Stimulated activated CD4-positive, alpha-beta T cell treated with anti-CD3 and anti-CD28 coated beads, Interleukin-1b, Interleukin-23, amount 100 ng/mL, for 48 hours (primary cell): ENCODE measurements at places on chromosomes 12 and 14.

DNA sequence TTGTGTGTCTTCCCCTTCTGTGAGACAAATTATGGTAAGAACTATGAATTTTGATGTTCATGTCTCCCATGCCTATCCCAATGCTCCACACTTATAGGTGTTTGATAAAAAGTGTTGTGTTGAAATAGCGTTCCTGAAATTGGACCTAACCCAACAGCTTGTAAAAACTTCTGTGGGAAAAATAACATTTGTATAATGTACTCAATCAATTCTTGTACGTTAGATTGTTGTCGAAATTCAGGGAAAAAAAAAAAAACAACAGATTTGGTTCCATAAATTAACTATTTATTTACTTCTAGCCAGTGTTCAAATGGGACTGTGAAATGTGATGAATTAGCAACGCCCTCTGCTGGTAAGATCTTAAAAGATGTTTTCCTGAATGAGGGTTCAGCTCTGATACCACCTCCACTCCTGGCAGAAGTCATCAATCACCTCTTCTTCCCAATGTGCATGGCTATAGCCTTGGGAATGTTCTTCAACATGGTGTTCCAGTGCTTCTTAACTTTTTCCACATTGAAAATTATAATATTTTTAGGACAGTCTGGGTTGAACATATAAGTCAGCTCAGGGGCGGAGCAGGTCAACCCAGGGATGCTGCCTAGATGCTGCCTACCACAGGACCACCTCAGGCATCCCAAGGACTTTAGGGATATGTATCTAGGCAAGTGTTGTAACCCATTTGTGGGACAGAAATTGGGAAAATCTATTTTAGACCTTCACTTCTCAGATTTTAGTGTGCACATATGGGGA, 170.6 kb downstream of the OTOGL start:
- no peak for DNase-seq

- DNase-seq, result no peak
These were observed 449.5 kb downstream of the BCAT1 start for GRCh38 chr12:24499151-24500146.

DNA sequence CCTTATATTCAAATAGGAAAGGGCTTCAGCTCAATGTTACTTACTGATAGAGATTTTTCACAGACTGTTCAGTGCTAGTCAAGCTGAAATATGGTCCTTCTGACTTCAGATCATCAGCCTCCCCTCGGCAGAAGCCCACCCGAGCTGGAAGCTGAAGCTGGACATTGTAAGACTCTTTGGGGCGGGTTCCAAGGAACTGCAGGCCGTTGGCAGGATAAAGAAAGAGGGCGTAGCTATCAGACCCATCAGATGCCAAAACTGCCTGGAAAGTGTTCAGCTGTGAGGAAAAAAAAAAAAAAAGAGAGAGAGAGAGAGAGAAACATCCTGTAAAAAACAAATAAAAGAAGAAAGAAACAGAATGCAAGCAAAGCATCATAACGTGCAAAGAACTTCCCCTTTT, 8.8 kb downstream of the NID2 start:
- no peak for DNase-seq

- no peak for DNase-seq
These were observed 207.6 kb upstream of the PDZRN4 start for GRCh38 chr12:40980427-40980961.

GRCh38 chr12:100497105-100497795, 23.6 kb downstream of the NR1H4 start:
- DNase-seq, result no peak

DNA sequence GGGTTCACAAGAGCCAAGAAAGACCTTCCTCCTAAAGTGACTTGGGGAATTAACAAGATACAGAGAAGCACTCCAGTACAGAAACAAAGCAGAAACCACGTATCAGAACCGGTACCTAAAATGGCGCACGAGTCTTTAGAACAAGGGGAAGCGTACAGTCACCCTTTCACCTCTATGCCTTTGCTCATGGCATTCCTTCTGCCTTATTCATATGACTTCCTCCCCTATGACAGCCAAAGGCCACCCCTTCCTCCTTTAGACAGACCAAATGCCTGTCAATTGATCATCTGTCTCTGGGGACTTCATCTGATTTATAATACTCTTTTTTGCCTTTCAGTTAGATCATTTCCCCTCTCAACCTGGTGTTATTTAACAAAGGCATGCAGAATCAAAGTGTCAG, 89.5 kb upstream of the OSBPL8 start:
- DNase-seq, result no peak

DNA sequence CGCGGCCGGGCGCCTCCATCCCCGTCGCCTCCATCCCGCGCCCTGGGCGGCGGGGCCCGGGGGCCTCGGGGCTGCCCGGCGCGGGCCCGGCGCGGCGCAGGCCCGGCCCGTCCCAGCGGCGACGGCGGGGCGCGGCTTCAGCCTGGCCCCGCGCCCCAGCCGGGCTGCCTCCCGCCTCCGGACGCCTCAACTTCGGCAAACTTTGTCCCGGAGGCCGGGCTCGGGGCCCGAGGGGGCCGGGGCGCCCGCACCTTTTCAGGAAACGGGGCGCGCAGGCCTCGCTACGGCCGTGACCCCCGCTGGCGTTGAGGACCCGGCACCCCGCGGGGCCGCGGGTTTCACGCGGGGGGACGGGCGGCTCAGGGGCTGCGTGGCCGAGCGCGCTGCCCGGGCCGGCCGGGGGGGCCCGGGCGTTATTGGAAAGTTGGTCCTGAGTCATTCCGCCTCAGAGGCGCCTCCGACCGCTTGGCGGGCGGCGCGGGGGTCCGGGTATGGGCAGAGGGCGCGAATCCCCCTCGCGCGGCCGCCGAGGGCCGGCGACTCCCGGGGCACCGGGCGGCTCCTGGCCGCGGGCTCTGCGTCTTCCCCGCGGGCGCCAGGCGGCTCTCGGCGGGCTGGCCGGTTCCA, 575 bp downstream of the TRAF3 start:
- no peak for DNase-seq

DNA sequence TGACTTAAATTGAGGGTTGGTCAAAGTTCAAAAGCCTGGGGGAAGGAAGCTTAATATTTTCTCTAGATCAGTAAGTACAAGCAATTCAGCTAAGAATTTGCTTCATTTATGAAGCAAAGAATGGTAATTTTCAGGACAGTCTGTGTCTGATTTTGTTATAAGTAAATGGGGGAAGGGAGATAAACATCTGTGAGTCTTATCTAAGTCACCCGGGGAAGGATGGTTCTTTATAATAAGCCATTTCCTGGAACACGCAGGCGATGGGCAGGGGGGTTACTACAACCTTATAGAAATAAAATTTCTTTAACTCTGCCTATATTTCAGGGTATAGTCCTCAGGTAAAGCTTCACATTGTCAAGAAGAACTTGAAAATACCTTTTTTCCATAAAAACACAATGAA, 42.9 kb downstream of the HELB start:
- DNase-seq, result no peak

DNA sequence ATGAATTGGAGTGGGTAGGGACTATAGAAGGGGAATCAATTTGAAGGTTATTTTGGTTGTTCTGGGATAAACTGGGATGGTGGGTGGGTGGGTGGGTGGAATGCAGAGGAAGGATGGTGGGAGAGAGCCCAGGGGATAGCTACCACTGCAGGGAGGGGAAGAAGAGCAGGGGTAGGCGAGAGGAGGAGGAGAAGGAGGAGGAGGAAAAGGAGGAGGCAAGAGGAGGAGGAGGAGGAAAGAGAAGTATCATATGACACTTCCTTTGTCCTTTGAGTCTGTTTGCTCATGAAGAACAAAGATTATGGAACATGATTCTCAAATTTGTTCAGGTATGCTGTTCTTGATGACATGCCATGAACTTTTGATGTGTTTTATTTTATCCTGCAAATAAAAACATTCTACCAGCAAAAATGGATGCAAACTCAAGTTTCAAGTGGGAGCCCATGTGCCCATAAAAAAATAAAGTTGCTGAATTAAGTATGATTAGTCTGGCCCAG, 4.1 kb upstream of the BEST3 start:
- no peak for DNase-seq

GRCh38 chr12:96271469-96272199, 77.5 kb downstream of the ELK3 start:
- DNase-seq, result no peak

DNA sequence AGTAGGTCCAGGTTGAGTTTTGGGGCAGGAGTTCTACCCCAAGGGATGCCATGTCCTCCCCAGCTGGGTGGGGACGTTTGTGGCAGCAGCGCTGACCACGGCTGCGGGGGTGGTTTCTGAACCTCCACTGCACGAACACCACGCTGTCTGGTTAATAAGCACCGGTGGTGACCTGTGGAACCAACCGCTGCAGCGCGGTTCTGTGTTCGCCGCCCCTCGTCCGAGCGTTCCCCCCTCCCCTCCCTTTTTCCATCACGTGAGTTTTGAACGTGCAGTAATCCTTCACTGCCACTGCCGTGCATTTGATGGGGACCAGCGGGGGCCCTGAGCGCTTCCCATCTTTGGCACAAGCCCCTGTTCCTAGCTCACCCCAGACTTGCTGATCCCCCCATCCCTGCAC, 6.4 kb upstream of the ADSS1 start:
- no peak for DNase-seq

DNA sequence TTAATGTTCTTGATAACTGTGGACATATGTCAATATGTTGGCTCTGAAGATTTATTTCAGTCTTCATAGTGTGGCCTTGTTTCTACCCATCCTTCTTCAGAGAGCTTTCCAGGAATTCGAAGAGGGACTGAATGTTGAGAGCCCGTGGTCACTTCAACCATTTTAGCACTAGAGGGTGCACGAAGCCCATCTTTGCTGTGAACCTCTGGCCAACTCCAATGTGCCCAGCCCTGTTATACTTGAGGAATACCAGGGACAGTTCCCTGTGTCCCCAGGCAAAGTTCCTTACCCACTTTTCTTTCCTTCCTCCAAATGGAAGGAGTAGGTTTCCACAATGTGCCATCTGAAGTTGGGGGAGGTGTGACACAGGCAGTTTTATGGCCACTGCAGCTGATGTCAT, 603.5 kb downstream of the RPL10L start:
- no peak for DNase-seq

DNA sequence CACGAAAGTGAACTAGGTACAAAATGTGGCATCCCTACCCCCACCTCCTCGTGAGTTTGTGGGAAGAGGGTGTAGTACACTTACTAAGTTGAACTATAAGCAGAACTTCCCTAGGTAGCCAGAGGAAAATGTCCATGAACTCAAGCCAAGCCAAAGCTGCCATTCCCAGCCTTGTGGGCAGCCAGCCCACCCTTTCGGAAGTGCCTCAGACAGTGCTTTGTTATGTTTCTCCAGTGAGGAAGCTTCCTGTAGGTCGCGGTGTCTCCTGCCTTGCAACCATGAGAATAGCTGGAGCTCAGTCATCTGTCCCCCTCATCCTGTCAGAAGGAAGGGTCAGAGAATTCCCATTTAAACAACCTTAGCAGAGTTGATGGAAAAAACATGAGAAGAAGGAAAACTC, 266.9 kb downstream of the DUSP6 start:
- DNase-seq, result no peak

GRCh38 chr14:33728010-33728498, 222.8 kb downstream of the EGLN3 start:
- DNase-seq, result no peak

DNA sequence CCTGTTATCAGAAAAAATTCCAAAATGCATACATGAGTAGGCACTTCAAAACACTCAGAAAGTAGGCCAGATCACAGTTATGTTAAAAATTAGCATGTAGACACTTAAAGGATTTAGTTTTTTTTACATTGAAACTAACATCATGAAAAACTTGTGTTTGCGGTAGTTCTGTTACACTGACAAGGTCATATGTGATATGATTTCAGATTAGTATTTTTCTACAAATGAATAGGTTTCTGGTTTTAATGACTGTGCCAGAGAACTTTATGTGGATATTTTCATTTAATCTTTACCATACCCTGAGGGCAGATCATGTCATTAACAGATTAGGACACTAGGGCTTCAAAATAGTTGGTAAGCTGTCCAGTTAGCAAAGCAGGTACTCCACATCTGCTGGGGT, 20.7 kb downstream of the YARS2 start:
- DNase-seq, result no peak

DNA sequence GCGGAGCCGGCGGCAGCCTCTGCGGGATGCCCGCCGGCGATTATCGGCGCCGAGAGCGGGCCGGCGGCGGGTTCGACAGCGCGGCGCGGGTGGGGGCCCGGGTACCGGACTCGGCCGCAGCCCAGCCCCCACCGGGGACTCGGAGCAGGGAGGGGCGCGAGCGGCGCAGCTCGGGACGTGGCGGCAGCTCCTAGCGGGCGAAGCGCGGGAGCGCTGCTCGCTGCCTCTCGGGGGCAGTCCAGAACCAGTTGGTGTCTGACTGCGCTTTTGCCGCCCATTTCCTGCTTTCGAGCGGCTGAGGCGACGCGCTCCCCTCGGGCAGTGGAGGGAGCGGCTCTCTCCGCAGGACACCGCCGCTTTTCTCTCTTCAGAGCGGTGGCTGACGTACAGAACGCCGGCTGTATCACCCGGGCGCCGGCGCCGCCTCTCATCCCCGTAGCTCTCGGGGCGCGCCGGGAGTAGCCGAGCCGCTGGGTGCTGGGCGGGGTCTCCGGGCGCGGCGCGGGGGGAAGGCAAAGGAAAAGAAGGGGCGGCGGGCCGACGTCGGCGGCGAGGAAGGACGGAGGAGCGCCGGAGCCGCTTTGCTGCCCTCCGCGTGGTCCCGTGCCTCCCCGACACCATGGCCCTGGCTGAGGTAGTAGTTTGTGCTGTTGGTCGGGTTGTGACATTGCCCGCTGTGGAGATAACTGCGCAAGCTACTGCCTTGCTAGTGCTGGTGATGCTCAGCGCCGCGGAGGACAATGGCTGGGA, 136.6 kb downstream of the MON2 start:
- peak; percentile 80 for DNase-seq

- DNase-seq, result no peak
These were observed 348.8 kb downstream of the KCNH5 start for GRCh38 chr14:62696331-62696924.

DNA sequence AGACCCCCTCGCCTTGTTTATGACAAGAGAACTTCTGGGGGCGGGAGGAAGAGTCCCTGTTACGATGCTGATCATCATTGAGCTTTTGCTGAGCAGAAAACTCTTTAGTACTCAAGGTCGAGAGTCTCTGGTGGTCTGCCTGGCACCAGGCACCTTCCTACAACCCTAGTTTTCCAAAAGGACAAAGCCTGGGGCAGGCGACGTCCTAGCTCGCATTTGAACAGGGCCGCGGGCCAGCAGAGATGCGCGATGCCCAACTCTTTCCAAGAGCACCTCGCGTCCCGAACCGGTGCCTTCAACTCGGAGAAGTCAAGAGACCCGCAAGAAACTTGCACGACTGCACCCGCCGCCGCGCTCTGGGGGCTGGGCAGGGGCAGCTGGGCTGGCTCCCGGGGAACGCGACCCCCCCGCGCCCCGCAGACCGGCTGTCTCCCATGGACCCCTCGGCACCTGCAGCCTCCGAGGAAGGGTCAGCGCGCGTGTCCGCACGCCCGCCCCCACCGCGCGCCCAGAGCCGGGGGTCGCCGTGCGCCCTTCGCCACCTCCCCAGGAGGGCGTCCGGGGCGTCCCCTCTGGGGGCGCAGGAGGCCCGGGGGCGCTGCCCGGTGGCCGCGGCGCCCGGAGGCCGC, 377 bp upstream of the BCL7A start:
- DNase-seq, result no peak

GRCh38 chr14:25006031-25006430, 43.9 kb downstream of the STXBP6 start:
- no peak for DNase-seq

- DNase-seq, result no peak
These were observed 43.6 kb downstream of the ETV6 start for GRCh38 chr12:11693067-11693466.

GRCh38 chr14:96136371-96137005, 68.2 kb upstream of the BDKRB2 start:
- no peak for DNase-seq
